Activated CD4-positive, alpha-beta T cell treated with anti-CD3 and anti-CD28 coated beads, Interleukin-2, amount 10 ng/mL, durations not matched to agents 7 days and 5 days (primary cell): ENCODE measurements at places on chromosomes 6 and 20.
A peak's percentile ranks its signal among the peaks of the same experiment; 100 is the strongest.

- peaks cover 14% of the 10 kb centered on the region for H3K36me3 ChIP-seq
- peak within 1 kb of the TSS; percentile 89 for H3K27ac ChIP-seq
- H3K27me3 ChIP-seq = no peaks in the 10 kb centered on the region
- peak; percentile 76 for DNase-seq
- peaks cover 31% of the 10 kb centered on the region for H3K4me1 ChIP-seq
- peak within 1 kb of the TSS; percentile 88 for H3K4me3 ChIP-seq
Measured at GRCh38 chr20:1266167-1266973, at the start of gene SNPH. TSS of gene SNPH (plus strand) at chr20:1266294. CDS start at chr20:1296240, 29,946 bp downstream.

GRCh38 chr6:86016567-86016966 lies 373.9 kb upstream of the SYNCRIP start:
- no peaks in the 10 kb centered on the region for H3K27me3 ChIP-seq
- no peaks in the 10 kb centered on the region for H3K36me3 ChIP-seq
- no peak overlapping the region for H3K4me3 ChIP-seq
- no peak for DNase-seq

- no peak for DNase-seq
- no peak overlapping the region for H3K4me3 ChIP-seq
- H3K4me1 ChIP-seq = no peaks in the 10 kb centered on the region
- H3K27me3 ChIP-seq = no peaks in the 10 kb centered on the region
Measured at GRCh38 chr6:23027281-23027680, 457.9 kb downstream of the HDGFL1 start.

- peaks cover 1% of the 10 kb centered on the region for H3K27me3 ChIP-seq
- H3K4me3 ChIP-seq = no peak overlapping the region
- no peak overlapping the region for H3K27ac ChIP-seq
- no peaks in the 10 kb centered on the region for H3K36me3 ChIP-seq
- H3K4me1 ChIP-seq = no peaks in the 10 kb centered on the region
- no peak for DNase-seq
Measured at GRCh38 chr6:100166956-100167355, 172.9 kb upstream of the MCHR2 start.

- no peaks in the 10 kb centered on the region for H3K36me3 ChIP-seq
- H3K4me3 ChIP-seq = no peak overlapping the region
- no peaks in the 10 kb centered on the region for H3K27me3 ChIP-seq
- no peak for DNase-seq
Measured at GRCh38 chr20:32179515-32179914, 28.0 kb downstream of the PLAGL2 start.

- H3K36me3 ChIP-seq = no peaks in the 10 kb centered on the region
- peaks cover 19% of the 10 kb centered on the region for H3K27me3 ChIP-seq
- H3K4me1 ChIP-seq = peaks cover 4% of the 10 kb centered on the region
- DNase-seq = no peak
- no peak overlapping the region for H3K4me3 ChIP-seq
Measured at GRCh38 chr6:105607636-105608621, 205.0 kb upstream of the PREP start.

DNA sequence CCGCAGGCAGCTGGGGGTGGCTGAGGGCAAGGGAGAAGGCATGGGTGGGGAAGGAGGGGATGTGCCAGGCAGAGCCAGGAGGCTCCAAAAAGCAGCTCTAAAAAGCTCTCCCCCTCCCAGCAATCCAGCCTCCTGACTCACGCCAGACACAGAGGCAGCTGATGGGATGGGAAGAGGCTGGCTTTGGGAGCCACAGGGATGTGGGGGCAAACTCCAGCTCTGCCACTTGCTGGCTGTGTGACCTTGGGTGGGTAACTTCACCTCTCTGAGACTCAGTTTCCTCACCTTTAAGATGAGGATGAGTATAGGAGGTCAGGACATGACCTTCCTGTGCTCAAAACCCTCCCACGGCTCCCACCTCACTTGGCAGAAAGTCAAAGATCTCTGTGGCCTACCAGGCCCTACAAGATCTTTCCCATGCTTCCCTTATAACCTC lies 148.9 kb downstream of the CEBPB start:
- H3K27ac ChIP-seq = peak overlapping the region; percentile 94
- peak overlapping the region; percentile 39 for H3K4me3 ChIP-seq
- H3K4me1 ChIP-seq = peaks cover 77% of the 10 kb centered on the region

- DNase-seq = no peak
- no peak overlapping the region for H3K4me3 ChIP-seq
- no peak overlapping the region for H3K27ac ChIP-seq
- peaks cover 3% of the 10 kb centered on the region for H3K4me1 ChIP-seq
Measured at GRCh38 chr6:108156180-108156937, 9.5 kb upstream of the NR2E1 start.
